ENCODE measurements at places on chromosomes 3 and 15.

- DNase-seq, result no peak
Measured at GRCh38 chr15:80315289-80315987, 63.4 kb upstream of the CTXND1 start.

GRCh38 chr3:176590722-176591121 lies 606.6 kb downstream of the TBL1XR1 start:
- no peak for DNase-seq

GRCh38 chr3:160929595-160929994 lies 173.6 kb downstream of the PPM1L start:
- DNase-seq, result no peak

DNA sequence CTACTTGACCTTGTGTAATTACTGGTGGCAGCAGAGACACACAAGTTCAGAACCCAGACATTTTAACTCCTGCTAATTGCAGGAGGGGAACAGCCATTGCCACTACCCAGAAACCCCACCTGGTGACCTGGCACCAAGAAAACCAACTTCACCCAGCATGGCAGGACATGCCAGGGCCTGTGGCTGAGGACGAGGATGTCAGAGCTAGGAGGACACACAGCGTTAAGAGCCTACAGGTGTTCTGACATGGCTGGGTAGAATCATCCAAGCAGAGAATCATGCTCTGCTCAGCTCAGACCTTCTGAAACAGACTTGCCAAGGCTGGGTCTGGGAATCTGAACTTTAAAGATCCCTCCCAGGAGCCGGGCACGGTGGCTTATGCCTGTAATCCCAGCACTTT lies 11.7 kb upstream of the SPATA12 start:
- no peak for DNase-seq

DNA sequence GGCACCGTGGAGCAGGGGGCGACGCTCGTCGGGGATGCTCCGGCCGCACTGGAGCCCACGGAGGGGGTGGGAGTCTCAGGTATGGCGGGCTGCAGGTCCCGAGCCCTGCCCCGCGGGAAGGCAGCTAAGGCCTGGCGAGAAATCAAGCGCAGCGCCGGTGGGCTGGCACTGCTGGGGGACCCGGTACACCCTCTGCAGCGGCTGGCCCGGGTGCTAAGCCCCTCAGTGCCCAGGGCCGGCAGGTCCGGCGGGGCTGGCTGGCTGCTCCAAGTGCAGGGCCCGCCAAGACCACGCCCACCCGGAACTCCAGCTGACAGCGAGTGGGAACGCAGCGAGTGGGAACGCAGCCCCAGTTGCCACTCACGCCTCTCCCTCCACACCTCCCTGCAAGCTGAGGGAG lies 676.4 kb downstream of the SI start:
- DNase-seq, result no peak

- DNase-seq, result no peak
Measured at GRCh38 chr3:99856437-99857220, 39.0 kb downstream of the CMSS1 start.

- no peak for DNase-seq
Measured at GRCh38 chr15:57320631-57321220, 55.6 kb upstream of the CGNL1 start.

DNA sequence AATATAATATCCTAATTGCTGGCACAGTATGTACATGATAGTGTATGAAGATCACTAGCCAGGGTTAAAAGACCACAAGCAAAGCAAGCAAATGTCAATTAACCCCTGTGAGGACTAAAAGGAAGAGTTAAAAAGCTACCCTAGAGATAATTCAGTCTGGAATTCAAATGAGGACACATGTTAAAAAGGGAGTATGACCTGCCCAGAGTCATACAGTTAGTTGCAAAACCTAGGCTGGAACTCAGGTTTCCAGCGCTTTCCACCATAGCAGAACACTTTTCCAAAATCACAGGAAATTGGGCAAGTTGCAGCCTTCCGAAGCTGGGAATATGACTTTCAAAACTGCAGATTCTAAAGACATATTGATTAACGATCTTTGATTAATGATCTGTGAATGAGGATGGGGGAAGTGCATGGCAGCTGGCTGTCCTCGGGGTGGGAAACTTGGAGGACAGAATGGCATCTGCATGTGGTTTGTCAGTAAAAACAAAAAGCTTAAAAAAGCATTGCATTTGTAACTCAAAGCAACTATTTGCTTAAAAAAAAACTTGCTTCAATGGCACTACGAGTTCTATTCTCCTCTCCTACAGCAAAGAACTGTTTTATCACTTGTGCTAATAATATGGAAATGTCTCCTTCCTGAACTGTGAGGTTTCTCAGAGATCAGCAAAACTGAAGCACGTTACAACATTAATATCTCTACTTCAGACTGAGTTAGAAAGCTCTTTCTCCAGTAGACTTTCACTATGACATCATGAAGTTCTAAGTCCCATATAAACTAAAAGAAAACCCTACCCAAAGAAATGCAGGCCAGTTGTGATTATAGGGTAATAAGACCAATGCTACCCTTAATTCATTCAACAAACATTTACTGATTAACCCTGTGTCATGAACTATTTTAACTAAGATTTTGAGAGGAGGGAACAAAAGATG lies 46.2 kb downstream of the IGSF11 start:
- DNase-seq, result no peak

- DNase-seq, result peak; percentile 13
Measured at GRCh38 chr3:123723522-123724168, 138.8 kb upstream of the HACD2 start.

GRCh38 chr15:76337696-76338485 lies 1.3 kb downstream of the ISL2 start:
- peak; percentile 30 for DNase-seq

DNA sequence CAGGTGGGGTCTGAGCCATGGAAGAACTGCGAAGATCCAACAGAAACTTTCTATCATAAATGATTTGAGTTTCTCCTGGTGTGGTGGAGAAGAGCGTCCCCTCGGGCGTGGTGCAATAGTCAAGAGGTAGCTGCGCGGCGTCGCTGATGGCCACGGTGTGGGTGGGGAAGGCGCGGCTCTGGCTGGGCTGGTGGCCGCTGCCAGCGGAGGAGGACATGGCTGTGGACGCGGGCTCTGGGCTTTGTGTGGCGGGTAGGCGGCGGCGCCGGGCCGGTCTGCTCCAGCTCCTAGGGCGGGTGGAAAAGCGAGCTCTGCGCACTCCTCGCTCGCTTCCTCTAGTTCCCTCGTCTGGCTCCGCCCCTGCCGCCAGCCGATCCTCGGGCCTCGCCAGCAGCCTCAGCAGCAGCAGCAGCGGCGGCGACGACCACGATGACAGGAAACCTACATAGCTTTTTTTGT lies 5.9 kb downstream of the STARD9 start:
- peak; percentile 91 for DNase-seq

DNA sequence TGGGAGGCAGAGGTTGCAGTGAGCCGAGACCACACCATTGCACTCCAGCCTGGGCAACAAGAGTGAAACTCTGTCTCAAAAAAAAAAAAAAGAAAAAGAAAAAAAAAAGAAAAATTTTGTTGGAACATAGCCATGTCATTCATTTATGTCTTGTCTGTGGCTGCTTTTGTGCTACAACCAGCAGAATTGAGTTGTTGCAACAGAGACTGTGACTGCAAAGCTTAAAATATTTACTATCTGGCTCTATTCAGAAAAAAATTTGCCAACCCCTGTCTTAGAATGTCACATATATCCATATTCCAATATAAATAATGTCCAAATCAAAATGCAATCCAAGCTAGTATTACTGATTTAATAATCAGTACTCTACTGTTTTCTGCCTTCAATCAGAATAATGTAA lies 25.1 kb downstream of the CD80 start:
- no peak for DNase-seq

- no peak for DNase-seq
Measured at GRCh38 chr3:174023421-174023820, 625.9 kb downstream of the NLGN1 start.

GRCh38 chr15:77416954-77417353 lies 3.0 kb downstream of the PEAK1 start:
- no peak for DNase-seq

- no peak for DNase-seq
Measured at GRCh38 chr3:106421909-106422308, 553.1 kb upstream of the CBLB start.

- DNase-seq, result no peak
Measured at GRCh38 chr15:87569581-87569980, 687.0 kb downstream of the NTRK3 start.

DNA sequence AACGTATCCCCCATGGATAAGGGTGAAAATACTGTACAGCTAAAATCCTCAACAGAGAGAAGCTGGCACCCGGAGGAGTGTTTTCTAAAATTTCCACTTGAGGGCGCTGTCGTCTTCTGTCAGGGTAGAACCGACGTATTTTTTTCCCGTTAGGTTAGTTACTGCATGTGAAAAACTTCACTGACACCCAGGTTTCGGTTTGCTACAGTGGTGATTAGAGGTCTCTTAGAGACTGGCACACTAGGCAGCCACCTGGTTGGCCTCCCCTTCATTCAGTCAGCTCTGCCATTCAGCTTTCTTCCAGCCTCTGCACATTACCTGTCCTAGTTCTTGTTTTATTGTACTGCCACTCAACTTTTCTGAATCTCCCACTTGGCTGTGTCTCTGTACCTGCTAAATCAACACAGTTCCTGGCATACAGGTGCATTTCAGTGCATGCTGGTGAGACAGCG lies 18.4 kb downstream of the CCK start:
- peak; percentile 27 for DNase-seq

DNA sequence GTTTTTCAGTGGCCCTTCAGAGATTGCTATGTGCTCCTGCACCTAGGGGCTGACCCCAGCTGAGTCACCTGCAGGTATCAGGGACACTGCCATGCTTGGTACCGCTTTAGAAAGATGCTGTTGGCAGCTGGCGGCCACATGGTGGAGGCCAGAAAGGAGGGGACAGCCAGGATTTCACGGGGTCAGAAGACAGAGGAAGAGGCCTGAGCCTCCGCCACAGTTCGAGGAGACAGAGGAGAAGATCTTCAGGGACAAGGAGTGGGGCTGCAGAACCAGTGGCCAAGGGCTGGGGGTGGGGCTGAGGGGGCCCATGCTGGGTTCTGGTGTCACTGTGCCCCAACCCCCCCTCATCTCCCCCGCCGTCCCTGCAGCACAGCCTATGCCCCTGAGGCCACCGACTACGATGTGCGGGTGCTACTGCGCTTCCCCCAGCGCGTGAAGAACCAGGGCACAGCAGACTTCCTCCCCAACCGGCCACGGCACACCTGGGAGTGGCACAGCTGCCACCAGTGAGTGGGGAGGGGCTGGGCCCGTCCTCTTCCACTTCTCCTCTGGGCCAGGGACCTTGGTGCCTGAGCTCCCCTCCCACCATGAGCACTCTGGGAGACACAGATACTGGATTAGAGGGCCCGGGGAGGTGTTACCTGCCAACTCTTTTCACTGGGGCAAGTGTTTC lies 19.9 kb downstream of the LOXL1 start:
- DNase-seq, result no peak

GRCh38 chr15:52180851-52181450 lies 10.2 kb downstream of the GNB5 start:
- DNase-seq, result no peak

DNA sequence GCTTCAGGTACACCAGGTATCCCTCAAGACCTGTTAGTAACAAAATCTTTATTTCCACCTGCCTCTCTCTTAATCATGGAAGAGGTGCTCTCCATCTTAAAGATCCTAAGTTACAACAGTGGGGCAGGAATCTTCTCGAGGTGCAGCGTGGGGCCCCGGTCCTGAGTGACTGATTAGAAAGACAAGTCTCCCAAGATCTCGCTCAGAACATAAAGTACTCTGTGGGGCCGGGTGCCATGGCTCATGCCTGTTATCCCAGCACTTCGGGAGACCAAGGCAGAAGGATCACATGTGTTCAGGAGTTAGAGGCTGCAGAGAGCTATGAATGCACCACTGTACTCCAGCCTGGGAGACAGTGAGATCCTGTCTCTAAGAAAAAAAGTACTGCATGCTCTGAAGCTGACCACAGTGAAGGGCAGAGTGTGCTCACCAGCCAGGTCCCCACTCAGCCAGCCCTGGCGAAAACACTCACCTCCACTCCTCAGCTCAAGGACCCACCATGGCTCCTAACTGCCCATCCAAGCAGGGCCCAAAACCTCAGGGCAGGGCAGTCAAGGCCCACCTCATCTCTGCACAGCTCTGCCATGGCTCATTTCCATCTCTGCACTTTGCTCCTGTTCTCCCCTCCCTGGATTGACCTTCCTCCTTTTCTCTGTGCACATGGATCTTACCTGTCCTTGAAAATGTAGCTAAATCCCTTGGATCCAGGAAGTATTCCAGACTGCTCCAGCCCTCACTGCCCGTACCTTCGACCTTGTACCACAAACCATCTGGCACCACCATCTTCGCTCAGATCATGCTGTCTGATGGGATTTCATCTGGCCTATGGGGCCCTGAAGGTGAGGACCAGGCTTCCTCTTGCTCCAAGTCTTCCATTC lies 7.1 kb downstream of the SEMA7A start:
- no peak for DNase-seq

- DNase-seq, result no peak
Measured at GRCh38 chr15:73699249-73700040, 15.3 kb downstream of the CD276 start.

- DNase-seq, result no peak
Measured at GRCh38 chr3:54264050-54264449, 141.7 kb downstream of the CACNA2D3 start.

- no peak for DNase-seq
Measured at GRCh38 chr3:61853912-61854311, 292.5 kb downstream of the PTPRG start.
